ENCODE measurements at places on chromosomes 4 and X. TPM values are rescaled to one million over a fixed set of nuclear protein-coding genes. Genes with fewer than 3 reads are reported as not detected.

- no peak for DNase-seq
Observed at GRCh38 chr4:81883530-81884450, 412.1 kb upstream of the RASGEF1B start.

- DNase-seq = peak; percentile 32
Observed at GRCh38 chrX:55695227-55696018, 22.1 kb upstream of the RRAGB start.

DNA sequence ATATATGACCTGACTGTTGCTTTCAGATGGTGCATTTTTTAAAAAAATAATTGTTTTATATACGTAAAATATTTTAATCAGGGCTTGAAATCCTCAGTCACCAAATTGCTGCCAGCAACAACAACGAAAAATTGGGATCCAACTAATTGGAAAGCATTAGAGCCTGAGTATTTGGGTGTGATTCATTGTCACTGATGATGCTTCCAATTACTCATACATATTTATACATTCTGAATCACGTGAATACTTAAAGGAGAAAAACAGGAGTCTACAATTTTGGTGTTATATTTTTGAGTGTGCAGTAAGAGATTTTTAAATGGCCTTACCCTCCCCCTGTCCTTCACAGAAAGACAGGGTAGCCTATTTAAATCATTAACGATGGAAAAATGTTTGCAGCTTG, 765.6 kb upstream of the TENM3 start:
- DNase-seq = no peak

DNA sequence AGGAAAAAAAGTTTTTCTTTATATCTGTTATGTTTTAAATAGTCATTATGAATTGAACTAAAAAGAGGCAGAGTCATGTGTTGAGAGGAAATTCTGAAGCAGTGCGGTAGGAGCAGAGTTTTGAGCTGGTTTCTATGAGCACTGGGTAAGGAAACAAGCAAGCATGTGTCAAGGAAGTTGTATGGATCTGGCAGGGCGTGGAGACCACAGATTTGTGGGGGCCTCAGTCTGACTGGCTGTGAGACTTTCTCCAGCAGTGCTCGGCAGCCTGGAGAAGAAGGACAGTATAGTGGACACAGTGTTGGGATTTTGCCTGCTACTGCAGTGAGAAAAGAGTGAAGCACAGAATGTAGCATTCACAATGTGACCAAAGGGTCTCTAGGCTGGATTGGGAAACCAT, 399.1 kb downstream of the INPP4B start:
- no peak for DNase-seq

DNA sequence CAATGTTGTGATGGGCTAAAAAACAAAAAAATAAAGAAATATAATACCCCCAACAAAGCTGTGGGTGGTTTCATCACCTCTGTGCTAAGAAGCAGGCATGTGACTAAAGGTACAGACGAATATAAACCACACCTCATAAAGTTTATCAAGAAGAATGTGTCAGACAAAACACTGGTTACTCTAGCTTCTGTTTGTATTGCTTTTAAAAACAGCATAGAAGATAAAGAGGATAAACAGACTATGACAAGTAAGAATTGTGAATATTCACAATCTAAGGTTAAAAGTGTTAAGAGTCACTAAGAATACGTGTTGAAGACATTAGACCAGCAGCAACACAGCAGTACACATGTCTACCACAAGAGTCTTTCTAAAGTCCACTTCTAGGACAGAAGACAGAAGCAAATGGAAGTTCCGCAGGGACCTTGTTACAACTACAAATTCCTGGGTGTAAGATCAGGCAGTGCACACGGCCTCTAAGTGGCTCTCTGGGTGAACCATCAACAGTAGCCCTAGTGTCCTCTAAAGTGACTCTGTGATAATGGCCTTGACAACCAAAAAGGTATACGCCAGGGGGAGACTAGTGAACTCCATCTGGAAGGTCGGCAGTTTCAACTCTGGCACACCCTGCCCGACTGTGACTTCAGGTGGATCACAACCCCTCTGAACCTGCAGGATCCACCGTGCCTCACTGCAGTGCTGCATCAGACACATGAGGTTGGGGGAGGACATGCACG, 8.3 kb upstream of the FGFBP2 start:
- DNase-seq = no peak

- DNase-seq = no peak
Observed at GRCh38 chrX:72123471-72124185, 8.1 kb downstream of the RTL5 start.

DNA sequence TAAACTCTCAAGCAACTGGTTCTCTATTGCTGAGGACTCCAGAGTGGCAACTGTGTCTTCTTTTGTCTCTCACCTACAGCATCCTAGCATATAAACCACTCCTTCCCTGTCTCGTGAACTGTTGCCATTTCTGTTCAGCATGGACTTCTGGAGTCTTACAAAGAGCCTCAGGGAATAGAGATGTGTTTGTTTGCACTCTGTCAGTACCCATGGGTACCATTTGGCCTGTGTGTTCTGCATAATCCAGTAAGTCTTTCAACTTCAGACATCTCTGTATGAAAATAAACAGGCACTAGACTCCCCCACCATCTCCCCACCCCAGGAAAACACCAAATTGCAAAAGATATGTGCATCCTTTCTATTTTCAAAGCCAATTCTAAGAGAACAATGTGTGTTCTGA, 1351.6 kb upstream of the PABPC4L start:
- no peak for DNase-seq

DNA sequence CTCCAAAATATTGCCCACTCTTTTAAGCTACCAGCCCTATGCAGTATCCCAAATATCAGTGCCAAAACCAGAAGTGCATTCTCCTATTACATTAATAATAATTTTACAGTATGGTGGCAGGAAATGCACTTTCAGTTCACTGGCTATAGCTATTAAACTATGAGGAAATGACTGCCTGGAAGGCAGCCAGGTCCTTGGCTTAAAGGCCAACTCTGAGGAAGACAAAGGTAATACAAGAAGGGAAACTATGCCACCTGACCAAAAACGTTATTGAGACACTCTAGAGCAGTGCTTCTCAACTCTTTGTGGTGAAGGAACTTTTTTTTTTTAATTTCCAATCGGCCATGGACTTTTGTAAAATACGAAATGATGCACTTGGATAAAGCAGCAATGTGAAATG, 133.6 kb upstream of the VAMP7 start:
- DNase-seq = no peak

DNA sequence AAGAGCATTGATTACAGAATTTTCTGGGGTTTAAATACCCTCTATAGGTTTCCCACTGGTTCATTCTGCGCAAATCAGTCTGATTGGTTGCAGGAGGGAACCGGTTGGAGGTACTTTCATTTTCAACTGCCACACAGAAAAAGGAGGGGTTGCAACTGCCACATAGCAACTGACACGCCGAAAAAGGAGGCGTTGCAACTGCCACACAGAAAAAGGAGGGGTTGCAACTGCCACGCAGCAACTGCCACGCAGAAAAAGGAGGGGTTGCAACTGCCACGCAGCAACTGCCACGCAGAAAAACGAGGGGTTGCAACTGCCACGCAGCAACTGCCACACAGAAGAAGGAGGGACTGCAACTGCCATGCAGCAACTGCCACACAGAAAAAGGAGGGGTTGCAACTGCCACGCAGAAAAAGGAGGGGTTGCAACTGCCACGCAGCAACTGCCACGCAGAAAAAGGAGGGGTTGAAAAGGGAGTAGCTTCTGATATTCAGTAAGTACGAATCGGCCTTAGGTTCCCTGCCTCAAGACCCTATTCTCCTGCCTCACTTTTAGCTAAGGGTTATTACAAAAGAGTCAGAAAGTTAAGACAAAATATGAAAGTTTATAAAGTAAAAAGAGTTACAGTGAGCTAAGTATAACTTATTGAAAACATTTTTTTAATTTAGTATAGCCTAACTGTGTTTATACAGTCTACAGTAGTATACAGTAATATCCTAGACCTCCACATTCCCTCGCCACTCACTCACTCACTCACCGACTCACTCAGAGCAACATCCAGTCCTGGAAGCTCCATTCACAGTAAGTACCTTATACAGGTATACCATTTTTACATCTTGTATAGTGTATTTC, 431.8 kb downstream of the KCTD8 start:
- DNase-seq = no peak

GRCh38 chrX:155235891-155236290, 19.6 kb downstream of the VBP1 start:
- no peak for DNase-seq

DNA sequence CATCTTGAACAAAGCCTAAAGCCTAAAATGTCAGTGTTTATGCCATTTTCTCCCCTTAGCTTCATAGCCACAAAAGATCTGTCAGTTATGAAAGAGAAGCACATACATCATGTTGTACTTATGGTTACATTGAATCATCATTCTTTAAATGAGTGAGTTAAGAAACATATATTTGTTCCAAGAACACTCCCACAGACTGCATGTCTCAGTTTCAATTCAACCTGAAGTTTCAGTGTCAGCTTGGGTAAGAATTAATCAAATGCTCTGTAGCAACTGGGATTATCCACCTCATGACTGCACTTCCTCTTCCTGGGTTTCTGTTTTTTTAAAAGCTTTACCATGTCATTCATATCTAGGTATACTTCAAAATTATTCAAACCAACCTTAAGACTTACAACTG, 3.9 kb upstream of the TMPRSS11B start:
- no peak for DNase-seq

DNA sequence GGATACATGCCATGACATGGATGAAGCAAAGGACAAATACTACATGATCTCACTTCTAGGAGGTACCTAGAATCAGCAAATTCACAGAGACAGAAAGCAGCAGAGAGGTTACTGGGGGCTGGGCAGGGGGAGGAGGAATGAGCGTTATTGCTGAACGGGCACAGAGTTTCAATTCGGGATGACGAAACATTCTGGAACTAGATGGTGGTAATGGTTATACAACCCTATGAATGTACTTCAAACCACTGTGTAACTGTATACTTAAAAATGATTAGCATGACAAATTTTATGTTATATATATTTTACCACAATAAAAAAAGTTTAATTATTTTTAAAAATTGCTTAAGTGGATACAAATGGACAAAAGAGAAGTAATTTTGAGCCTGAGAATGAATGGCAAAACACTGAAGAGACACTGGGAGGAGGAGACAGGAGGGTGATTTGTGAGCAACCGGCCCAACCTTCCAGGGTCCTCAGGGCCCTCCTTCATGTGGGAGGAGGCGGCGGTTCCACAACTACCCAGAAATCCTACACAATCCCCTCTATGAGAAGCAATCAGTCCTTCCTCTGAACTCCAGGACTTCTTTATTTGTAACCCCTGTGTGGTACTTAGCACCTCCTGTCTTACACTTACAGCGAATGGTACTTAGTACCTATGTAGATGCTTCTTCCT, 14.1 kb downstream of the ACSL1 start:
- DNase-seq = no peak

- no peak for DNase-seq
Observed at GRCh38 chrX:85378461-85378860, 1.0 kb downstream of the POF1B start.

DNA sequence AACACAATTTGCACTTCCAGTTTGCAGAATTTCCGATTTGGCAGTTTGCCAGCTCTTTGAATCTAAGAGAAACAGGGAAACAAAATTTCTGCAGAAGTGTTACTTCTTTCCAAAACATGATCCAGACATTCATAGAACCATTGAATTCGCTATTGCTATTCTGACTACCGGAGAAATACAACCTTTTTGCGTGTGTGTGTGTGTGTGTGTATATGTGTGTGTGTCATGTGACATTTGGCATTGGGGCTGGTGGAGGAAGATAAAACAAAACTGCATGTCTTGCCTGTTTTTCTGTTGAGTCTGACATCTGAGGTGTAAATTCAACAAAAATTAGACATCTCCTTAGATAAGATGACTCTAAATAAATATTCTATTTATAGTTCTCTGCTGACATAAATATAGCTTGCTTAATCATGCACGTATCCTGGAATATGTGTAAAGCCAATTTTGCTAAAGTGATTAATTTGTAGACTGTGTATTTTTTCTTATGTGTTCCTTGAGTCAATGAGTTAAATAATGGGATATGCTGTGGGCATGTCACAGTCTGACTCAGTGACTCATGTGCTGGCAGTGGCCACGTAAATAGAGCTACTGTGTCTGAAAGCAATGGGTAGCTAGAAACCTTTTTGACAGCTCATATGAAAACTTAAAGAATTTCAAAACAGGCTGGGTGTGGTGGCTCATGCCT, 98.9 kb downstream of the HPGD start:
- DNase-seq = no peak

- no peak for DNase-seq
Observed at GRCh38 chr4:42570221-42570620, 86.7 kb downstream of the ATP8A1 start.

GRCh38 chr4:7461230-7461629, 26.5 kb upstream of the PSAPL1 start:
- DNase-seq = no peak

DNA sequence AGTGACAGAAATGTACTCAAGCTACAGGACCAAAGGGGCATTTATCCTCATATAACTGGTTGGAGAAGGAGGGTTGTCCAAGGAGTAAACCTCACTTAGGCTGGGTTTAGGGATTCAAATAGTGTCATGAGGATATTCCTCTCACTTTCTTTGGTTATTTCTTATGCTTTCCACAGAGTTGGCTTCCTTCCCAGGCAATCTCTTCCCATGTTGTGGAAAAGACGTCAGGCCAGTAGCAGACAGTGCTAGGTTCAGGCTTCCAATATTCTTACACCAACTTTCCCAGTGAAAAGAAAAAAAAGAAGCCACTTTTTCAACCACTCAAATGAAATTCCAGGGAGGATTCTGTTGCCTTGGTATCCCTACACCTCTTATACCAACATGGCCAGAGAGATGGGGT, 653.0 kb downstream of the C4orf33 start:
- DNase-seq = no peak

GRCh38 chr4:11338956-11339782, 89.5 kb downstream of the HS3ST1 start:
- DNase-seq = no peak

- no peak for DNase-seq
Observed at GRCh38 chrX:47561659-47562151, 700 bp downstream of the ARAF start.

- no peak for DNase-seq
Observed at GRCh38 chr4:24865401-24865800, 47.4 kb downstream of the CCDC149 start.

DNA sequence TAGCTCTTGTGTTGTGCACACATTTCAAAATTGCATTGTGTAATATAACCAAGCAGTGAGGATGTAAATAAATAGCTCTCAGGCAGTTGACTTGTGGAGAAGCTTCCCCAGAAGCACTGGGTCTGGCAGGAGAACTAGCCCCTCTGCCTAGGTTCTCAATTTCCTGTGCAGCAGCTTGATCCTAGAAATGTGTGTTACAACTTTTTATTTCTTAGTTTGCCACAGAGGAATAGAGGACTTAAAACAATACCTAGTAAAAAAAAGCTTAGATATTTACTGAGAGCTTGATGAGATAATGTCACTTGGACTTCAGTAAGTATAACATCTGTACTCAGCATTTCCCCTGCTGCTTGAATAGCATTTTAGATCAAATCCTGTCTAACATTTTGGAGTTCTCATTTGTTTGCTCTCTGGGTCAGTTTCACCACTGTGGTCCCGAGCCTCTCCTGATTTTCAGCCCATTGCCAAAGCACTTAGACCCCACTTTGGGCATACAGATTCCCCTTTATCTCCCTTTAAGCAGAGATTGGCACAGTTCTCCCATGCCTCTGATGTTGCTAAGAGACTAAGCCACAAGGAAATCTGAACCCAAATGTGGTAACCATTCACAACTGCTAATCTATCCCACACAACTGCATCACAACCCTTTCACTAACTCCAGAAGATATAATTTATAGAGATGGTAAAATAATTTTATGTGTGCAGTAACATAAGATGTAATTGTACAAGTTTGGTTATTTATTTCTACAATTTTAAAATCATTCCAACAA, 98.2 kb upstream of the NRK start:
- DNase-seq = no peak

Gene CTAG1B
- total RNA-seq = not detected

Gene C4orf36
- total RNA-seq = not detected

Gene F9
- not detected for total RNA-seq

Gene CT45A5
- not detected for total RNA-seq

Gene OPRPN
- not detected for total RNA-seq
